ENCODE measurements at places on chromosomes 7 and 10.

DNA sequence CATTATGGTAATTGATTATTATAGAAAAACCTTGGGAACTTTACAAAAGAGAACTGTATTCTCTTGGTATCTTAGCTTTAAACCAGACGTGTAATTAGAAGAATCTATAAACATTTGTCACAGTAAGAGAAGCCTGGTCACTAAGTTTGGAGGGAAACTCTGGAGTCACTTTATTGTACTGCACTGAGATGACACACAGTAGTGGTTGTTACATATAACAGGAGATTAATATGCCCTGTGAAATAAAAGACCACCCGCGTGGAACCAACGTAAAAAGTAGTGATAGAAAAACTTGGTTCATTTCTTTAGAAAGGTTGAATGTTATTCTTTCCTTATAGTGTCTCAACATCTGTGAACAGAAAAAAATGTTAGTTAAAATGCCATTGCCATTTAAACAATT is 416.1 kb downstream of the MDFIC start:
- DNase-seq: no peak

- no peak for DNase-seq
Measured at GRCh38 chr10:33214174-33214573, 120.3 kb downstream of the NRP1 start.

DNA sequence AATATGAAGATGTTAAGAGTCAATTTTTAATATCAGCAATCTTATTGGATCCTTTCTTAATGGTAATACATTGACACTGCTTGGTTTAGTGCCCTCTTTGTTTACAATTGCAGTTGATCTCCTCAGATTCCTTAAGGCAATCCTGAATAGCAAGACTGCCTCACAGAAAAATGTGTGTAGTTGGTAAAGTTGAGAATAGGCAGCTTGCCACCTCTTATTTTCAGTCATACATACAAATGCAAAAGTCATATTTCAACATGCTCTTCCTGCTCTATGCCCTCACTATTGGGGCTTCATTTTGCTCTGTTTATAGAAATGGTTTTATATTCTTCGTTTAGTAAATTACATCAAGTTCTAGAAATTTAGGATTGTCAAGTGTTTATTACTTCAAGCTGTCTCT is 661.1 kb upstream of the ANKRD30A start:
- DNase-seq: no peak

DNA sequence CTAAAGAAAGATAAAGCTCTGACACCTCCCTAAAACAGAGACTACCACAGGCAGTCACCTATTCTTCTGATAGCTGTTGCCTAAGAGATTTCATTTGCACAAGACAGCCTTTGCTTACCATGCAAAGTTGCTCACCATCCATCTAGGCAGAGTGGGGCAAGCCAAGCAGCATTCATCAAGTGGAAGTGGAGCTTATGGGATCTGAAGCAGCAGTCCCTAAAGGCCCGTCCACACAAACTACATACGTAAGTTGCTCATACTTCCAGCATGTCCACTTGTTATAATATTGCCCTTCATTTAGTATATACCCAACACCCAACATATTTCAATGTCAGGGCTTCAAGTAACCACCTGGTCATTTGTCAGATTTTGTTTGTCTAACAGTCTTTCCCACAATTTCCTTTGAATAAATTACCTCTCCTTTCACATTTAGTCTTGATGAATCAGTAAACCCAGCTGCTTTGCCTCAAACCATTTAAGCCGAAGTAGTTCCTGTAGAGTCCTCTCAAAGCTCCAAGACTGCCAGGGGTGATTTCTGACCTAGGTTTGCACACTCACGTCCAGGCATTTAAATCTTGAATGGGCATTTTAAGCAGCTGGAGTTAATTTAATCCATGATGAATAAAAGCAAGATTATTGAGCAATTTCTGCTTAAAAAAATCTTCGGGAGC is 67.9 kb downstream of the ATAD1 start:
- DNase-seq: no peak

DNA sequence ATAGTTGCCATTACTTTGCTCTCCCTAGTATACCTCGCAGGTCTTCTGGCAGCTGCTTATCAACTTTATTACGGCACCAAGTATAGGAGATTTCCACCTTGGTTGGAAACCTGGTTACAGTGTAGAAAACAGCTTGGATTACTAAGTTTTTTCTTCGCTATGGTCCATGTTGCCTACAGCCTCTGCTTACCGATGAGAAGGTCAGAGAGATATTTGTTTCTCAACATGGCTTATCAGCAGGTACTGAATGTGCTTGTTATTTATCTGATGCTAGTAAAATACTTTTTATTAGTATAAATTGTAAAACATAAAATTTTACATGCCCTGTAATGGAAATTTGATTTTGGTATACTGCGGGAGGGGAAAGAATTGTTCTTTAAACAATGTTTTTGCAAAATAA is 15.7 kb downstream of the STEAP2 start:
- DNase-seq: no peak

DNA sequence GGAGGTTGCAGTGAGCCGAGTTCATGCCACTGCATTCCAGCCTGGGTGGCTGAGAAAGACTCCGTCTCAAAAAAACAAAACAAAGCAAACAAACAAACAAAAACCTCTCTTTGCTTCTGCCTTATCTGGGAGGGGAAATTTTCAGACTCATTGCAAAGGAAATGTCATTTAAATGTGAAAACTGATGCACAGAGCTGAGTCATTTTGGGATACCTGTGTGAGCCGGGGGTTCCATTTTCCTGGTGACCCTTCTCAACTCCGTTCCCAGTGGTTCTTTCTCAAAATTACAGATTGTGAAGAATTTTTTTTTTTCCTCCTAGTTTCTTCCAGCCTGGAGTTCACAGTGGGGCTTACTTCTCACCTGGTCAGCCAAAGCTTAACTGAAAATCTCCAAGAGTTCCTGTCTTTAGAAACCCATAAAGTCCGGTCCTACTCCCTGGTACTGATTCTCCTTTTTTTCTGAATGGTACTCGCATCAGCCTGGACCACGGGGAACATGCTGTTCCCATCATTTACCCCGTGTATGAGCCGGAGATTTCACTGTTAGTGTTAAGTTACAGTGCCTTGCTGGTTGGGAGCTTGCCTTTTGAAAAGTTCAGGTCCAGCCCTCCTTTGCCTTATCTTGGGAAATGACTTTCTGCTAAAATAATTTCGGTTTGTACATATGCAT is 56.9 kb downstream of the RBM20 start:
- no peak for DNase-seq

- DNase-seq: no peak
Measured at GRCh38 chr7:95921543-95921942, 149.2 kb downstream of the DYNC1I1 start.

- DNase-seq: no peak
Measured at GRCh38 chr7:128855559-128855958, 7.1 kb upstream of the ATP6V1F start.

DNA sequence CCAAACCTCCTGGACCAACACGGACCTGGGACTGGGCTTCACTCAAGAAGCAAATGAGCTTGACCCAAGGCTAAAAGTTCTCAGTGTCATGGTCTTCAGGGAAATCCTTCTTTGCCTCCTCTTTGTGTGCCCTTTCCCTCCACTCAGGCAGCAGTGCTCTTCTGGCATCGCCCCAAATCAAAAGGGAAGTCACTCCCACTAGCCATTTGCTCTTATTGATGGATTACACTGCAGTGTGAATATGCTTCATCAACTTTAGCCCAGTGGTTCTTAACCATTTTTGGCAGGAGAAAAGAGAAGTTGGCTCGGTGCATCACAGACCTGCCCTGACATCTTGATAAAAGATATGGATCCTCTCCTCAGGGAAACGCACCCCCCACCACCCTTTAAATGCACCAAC is 19.2 kb upstream of the IKZF1 start:
- DNase-seq: no peak

GRCh38 chr7:19665399-19666008 is 43.3 kb downstream of the POLR1F start:
- no peak for DNase-seq

GRCh38 chr10:121596689-121597503 is 1.3 kb downstream of the FGFR2 start:
- DNase-seq: no peak

DNA sequence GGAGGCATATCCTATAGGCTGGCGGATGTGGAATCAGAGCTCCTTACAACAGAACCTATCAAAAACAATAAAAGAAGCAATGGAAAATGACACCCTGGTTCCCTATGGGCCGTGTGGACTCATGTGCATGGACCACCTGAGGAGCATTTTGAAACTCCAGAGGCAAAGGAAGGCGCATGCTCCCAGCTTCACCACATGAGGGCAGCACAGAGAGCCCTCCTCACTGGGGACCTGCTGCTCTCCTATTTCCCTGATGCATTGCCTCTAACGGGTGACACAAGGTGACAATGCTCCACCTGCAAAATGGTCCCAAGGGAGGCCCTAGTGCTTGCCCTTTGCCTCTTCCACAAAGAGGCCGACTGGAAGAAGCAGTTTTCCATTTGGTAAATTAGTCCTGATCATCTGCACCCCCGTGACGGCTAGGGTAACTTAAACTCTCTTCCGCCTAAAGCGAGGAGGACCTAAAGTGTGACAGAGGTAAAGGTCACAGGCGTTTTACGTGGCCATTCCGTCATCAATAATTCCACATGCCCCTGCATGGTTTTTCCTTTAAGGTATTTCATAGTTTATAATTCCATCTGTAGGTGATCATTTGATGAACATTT is 67.7 kb downstream of the GPAM start:
- DNase-seq: no peak

DNA sequence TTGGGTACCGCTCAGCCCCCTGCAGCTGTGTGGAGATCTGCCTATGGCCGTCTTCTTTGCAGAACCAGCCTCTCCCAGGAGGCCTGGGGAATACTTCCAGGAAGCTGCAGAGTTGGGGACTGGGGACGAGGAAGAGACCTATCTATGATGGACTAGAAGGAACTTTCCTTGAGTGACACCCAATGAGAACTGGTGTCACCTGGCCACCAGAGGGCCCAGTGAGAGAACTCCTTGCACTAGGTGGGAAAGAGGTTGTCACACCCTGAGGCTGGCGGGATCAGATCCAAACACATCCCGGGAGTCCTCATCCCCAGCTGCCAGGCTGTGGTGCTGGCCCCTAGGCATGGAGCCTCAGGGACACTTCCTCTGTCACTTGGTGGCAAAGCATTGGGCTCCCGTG is 4.9 kb upstream of the GRID2IP start:
- no peak for DNase-seq

DNA sequence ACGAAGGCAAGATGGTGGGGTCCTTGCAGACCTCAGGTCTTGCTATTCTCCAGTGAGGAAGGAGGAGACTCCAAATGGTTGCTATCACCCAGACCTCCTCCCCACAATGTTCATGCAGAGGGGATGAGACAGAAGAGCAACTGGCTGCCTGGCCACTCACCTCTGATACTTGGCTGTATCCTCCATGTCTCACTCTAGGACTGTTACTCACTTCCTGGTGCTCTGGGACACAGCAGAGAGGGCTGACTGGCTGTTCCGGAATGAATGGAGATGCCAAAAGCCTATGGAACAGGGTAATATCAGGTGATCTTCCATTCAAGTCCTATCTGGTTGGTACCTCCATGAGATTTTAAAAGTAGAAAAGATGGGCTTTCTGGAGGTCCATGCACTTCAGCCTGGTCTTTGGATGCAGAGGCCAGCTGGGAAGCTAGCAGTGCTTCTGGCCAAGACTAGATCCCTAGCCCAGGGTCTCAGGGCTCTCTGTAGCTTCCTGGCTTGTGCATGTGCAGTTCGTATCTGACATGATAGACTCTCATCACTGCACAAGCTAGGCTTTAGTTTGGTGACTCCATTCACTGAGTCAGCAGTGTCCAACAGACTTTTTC is 27.0 kb upstream of the ABI1 start:
- no peak for DNase-seq

GRCh38 chr7:112296432-112296831 is 89.9 kb downstream of the ZNF277 start:
- DNase-seq: no peak
